ENCODE measurements at places on chromosomes 4 and X.

- DNase-seq, result no peak
These were observed 78.0 kb downstream of the HMX1 start for GRCh38 chr4:8793571-8794160.

DNA sequence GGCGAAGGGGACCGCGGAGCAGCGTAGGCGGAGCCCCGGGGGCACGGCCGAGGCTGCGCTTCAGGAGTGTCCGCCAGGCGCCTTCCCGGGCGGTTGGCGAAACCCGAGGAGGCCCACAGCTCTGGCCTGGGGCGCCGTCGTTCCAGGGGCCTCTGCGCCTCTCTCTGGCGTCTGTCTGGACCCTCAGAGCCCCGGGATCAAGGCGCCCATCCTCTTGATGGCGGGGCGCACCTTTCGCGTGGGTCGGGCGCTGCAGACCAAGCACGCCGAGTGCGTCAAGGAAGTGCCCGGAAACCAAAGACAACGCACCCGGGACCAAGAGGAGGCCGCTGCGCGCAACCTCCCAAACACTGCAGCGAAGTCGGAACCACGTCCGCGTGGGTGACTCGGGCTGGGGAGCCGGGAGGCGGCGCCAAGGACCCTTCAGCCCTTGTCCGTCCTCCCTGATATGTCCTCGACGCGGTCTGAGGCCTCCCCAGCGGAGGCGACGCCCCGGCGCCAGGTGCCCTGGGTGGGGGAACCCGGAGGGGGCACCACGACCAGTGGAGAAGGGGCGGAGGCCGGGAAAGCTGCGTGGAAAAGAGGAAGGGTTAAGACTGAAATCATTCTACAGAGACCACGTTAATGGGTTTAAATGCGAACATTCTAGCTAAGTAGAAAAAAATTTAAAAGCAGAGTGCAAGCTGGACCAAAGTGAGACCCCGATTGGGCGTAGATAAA lies 9.9 kb downstream of the HMX1 start:
- no peak for DNase-seq

GRCh38 chr4:79831701-79832514 lies 241.1 kb downstream of the ANTXR2 start:
- DNase-seq, result no peak

GRCh38 chr4:123603165-123603564 lies 206.6 kb downstream of the SPRY1 start:
- DNase-seq, result no peak

Data from NCI-H1092 (cell line).